HL-60 (cell line): ENCODE measurements at places on chromosomes 6 and 20.

DNA sequence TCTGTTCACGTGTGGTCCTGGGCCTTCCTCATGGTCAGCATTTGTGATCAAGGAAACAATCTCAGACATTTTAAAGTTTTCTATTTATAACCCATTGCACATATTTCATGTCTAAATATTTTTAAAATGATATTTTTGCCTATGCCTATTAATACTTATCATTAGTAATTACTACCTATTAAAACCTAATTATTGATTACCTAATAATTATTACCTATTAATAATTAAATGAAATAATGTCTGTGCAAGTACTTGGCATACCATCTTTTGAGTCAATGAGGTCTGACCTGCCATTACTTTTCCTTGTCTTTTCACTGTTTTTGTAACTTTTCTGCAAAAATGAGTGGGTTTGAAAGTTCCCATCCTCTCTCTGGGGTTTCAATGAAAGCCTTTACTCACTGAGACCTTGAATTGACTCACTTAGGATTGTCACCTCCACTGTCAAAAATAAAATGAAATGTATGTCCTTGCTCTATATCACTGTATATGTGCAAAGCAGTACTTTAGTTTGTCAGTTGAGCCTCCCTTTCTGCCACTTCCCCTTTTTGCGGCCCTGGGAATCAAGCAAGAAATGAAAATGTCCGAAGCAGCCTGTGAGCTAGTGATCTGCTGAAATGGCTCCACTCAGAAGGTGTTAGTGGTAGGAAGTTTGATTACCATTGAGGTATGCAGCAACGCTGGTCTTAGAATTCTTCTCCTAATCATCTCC, 87.8 kb downstream of the L3MBTL3 start:
- DNase-seq, result peak; percentile 73

GRCh38 chr20:51470907-51471411, 71.6 kb downstream of the NFATC2 start:
- no peak for DNase-seq

DNA sequence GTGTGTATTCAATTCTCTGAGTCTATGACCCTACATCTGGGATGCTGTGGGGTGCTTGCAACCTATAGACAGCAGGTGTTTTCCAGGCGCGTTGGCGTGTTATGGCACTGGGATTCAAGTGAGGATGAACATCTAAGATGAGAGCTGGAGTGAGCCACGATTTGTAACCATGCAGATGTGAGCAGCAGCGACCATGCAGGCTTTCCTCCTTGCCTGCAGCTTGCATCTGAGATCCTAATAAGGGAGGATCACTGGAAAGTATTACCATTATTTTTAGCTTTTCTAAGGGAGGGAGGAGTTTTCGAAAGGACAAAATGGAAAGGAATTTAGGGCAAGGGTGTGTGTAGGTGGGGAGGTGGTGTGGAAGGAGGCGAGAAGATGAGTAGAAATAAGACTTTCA, 216.7 kb downstream of the ATXN1 start:
- DNase-seq, result no peak

GRCh38 chr6:167331565-167331964, 6.7 kb downstream of the TTLL2 start:
- no peak for DNase-seq

- no peak for DNase-seq
These were observed 144.0 kb upstream of the SCGN start for GRCh38 chr6:25508051-25508450.

DNA sequence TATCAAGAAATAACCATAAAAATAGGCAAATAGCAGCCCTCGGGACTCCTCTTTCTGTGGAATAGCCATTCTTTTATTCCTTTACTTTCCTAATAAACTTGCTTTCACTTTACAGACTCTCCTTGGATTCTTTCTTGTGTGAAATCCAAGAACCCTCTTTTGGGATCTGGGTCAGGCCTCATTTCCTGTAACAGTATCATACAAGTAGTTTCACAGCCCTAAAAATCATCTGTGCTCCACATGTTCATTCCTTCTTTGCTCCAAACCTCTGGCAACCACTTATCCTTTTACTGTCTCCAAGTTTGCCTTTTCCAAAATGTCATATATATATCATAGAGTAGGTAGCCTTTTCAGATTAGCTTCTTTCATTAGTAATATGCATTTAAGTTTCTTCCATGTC, 13.5 kb upstream of the NT5E start:
- no peak for DNase-seq

GRCh38 chr6:122129313-122130025, 270.0 kb upstream of the HSF2 start:
- no peak for DNase-seq

DNA sequence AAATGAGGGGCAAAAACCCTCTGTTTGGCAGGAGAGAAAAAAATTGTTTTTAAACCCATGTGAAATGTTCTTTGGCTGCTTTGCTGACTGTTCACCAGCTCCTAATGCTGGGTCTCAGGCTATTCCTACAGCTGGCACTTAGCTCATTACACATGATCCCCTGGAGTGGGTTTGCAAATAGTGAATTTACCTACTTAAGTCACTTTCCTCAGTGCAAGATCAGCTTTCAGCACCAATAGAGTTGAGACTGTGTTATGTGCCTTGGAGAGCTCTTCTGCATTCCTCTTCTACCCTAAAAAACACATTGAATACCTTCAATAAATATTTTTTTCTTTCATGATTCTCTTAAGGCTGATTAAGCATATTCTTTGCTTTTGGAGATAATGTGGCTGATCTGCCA, 58.4 kb upstream of the PRDM1 start:
- no peak for DNase-seq

GRCh38 chr6:53020005-53020744, 25.1 kb upstream of the GSTA4 start:
- no peak for DNase-seq

- DNase-seq, result peak; percentile 93
These were observed 16.4 kb downstream of the PIGT start for GRCh38 chr20:45432294-45432693.

DNA sequence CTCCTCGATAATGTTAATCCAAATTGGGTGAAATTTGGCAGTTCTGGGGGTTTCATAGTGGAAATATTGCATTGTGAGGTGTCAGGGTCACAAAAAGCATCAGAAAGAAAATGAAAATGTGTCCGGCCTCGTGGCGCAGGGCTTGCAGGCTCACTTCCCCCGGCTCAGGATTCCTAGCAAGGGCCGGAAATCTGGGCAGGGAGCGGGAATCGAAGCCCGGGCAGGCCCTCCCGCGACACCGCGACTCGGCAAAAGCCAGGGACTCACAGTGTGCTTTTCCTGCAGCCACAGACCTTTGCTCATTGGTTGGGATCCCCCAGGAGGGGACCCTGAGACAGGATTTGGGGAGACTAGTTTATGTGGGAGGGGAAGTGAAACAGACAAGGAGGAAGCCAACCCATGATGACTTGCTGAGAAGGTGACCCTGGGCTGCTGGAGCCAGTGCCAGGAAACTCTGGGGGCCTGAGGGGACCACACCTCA, 847 bp upstream of the CD93 start:
- DNase-seq, result no peak

- no peak for DNase-seq
These were observed 703.6 kb upstream of the SLC35B3 start for GRCh38 chr6:9138936-9139335.

GRCh38 chr6:155364844-155365437, 50.7 kb upstream of the TFB1M start:
- DNase-seq, result no peak

DNA sequence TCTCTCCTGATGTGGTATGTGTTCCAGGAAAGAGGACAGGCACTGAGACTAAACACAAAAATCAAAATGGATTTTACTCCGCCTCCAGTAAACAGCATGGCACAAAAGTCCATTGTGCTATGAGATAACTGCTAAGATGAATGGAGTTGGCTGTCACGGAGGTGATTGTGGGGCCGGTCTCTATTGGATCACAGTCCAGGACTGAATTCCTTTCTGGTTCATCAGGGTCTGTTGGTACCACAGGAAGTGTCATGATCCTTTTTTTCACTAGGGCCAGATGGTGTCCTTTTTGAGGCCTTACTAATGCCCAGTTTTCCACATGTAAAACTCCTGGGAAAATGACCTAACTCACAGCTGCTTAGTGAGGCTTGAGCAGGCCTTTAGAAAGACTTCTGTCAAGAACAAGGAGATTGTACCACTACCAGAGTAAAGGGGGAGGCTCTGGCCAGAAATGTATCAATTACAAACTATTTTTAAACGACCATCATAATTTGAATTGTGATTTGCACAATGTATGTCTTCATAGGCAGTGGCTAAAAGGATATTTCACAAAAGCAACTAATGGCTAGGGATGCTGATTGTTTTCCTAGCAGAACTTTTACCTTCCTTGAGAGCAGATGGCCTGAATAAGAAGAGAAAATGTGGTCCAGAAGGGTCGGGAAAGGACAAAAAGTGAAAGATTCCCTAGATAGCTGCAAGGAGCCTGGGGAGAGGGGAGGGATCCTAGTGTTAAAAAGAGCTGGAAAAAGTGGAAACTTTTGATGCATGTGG, 192.2 kb upstream of the POU3F2 start:
- no peak for DNase-seq

DNA sequence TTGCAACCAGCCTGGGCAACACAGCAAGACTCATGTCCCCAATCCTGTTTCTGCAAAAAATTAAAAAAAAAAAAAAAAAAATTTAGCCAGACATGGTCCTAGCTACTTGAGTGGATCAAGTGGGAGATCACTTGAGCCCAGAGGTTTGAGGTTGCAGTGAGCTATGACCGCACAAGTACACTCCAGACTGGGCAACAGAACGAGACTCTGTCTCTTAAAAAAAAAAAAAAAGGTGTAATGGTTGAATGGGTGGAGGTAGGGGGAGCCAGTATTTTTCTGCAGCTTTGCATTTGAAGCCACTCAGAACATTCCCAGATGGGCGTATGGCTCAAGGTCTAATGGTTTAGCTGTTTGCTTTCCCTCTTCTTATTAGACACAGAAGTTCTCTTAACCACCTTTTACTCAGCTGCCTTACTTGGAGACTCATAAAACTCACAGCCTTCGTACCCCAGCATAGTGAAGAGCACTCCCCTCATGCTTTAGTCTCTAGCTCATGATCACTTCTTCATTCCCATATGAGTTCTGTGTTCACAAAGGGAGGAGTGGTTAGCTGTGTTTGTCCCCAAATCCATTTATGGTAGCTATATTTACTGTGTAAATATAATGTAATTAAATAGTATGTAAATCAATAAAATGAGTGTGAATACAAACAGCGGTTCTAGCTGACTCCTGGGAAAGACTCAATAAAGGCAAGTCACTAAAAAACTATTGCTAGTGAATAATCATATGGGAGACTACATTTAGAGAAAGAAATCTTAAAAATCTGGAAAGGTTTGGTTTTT, 9.0 kb downstream of the FKBP1A start:
- DNase-seq, result no peak

GRCh38 chr6:112366695-112367553, 19.8 kb downstream of the RFPL4B start:
- no peak for DNase-seq

DNA sequence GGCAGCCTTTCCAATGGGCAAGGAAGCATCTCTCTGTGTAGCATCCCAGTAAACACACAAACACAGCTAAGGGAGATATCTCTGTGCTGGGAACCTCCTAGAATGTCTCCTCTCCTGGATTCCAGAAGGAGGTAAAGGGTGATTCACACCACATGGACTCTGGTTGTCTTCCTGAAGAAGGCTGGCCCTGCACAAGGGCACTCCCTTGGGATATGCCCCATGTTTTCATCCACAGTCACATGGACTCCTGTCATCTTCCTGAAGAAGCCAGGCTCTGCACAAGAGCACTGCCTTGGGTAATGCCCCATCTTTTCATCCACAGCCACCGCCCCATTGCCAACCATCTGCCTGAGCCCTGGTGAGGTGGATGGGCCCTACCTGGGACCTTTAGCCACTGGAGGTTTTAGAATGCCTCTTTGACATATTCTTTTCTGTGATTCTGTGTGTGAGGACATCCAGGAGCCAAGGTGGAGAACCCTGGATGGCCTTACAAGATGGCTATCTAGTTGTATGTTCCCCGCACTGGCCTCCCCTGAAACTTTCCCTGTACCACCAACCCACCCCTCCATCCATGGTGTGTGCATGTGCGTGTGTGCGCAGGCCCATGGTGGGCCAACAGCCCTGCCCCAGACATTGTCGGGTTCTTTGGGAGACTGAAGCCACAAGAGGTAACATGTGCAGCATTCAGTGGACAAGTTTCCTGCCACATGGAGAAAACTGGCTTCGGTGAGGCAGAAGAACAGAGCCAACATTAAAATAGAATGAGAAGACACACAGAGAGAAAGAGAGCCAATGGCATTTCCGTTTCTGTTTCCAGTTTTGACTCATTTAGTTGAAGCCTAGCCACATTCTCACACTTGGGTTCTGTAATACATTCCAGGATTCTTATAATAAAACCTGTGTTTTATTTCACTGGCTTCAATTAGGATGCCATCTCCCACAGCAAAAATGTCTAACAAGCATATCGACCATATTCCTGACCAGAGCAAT, 110.2 kb upstream of the CST7 start:
- DNase-seq, result no peak

DNA sequence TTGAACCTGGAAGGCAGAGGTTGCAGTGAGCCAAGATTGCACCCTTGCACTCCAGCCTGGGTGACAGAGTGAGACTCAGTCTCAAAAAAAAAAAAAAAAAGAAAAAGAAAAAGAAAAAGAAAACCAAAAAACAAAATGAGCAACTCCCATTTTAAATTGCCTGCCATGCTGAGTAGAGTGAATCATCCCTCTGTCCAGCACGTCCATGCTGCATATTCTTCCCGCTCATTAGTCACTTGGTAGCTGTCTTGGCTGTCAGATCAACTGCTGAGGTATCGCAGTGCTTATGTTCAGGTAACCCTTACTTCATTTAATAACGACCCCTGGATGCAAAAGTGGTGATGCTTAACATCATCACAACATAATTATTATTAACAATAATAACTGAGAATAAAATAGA, 72.6 kb upstream of the RNF24 start:
- no peak for DNase-seq

GRCh38 chr6:1176567-1176966, 135.3 kb upstream of the FOXQ1 start:
- DNase-seq, result no peak

GRCh38 chr6:4776493-4777393, 539 bp downstream of the CDYL start:
- peak; percentile 27 for DNase-seq

DNA sequence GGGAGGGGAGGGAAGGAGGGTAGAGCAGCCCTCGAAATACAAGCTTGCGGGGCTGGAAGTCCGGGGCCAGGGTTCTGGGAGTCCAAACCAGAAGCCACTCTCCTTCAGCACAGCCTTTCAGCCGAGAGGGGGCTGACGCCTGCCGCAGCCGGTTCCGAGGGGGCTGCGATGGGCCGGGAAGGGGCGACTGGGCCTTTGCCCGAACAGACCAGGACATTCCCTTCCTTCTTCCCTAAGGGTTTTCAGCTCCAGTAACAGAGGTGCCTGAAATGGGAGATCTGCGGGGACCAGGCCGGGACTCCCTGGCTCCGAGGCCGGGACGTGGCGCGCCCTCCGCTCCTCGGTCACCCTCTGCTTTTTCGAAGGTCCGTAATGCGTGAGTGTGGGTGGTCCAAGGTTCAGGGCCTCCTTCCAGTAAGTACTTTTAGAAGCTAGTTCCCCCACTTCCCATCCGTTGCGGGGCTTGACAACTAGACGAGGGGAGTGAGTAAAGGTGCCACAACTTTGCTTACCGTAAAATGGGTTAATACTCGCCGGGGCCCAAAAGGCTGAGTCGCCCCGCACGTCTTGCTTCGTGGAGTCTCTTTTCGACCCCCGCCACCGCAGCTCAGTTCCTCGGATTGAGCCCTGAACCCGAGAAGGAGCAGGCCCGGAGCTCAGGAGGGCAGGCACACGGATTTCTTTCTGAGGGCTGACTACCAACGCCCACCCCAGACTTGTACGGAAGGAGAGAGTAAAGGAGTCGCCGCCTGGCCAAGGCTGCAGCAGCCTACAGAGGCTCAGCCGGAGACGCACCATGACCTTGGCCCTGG, 2.9 kb upstream of the OLIG3 start:
- DNase-seq, result no peak

- DNase-seq, result no peak
These were observed 203.0 kb downstream of the FARS2 start for GRCh38 chr6:5464099-5464885.
